ENCODE measurements at places on chromosomes 13 and 19.

DNA sequence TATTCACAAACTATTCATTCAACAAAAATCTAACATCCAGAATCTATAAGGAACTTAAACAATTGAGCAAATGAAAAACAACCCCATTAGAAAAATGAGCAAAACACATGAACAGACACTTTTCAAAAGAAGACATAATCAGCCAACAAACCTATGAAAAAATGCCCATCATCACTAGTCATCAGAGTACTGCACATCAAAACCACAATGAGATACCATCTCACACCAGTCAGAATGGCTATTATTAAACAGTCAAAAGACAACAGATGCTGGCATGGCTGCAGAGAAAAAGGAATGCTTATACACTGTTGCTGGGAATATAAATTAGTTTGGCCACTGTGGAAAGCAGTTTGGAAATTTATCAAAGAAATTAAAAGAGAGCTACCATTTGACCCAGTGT is 487.6 kb downstream of the GPC6 start:
- no peak for DNase-seq

DNA sequence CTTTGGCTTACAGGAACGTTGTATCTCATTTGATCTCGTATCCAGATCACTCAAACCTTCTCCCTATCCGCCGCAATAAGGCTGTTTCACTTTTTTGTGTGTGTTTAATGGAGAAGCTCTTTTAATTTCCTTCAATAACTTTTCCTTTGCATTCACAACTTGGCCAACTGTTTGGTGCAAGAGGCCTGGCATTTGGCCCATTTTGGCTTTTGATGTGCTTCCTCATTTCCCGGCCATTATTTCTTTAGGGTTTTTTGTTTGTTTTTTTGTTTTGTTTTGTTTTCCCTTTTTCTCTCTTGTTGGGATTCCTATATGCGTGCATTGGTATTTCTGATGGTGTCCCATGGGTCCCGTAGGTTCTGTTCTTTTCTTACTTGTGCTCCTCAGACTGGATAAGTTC is 6.1 kb upstream of the UPF3A start:
- no peak for DNase-seq

DNA sequence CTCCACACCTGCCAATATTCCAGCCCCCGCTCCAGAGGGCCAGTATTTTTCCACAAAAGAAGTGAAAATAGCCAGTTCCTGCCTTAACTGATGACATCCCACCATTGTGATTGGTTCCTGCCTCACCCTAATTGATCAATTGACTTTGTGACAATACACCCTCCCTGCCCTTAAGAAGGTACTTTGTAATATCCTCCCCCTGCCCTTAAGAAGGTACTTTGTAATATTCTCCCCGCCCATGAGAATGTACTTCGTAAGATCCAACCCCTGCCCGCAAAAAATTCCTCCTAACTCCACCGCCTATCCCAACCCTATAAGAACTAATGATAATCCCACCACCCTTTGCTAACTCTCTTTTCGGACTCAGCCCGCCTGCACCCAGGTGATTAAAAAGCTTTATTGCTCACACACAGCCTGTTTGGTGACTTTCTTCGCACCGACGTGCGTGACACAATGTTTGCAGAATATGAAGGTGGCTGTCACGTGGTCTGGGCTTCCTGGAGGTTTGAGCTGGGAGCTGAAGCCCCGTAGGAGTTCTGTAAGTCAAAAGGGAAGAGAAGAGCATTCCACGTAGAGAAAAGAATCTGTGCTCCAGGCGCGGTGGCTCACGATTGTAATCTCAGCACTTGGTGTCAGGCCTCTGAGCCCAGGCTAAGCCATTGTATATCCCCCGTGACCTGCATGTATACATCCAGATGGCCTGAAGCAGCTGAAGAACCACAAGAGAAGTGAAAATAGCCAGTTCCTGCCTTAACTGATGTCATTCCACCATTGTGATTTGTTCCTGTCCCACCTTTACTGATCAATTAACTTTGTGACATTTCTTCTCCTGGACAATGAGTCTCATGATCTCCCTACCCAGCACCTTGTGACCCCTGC is 6.2 kb upstream of the FUT3 start:
- DNase-seq, result no peak

DNA sequence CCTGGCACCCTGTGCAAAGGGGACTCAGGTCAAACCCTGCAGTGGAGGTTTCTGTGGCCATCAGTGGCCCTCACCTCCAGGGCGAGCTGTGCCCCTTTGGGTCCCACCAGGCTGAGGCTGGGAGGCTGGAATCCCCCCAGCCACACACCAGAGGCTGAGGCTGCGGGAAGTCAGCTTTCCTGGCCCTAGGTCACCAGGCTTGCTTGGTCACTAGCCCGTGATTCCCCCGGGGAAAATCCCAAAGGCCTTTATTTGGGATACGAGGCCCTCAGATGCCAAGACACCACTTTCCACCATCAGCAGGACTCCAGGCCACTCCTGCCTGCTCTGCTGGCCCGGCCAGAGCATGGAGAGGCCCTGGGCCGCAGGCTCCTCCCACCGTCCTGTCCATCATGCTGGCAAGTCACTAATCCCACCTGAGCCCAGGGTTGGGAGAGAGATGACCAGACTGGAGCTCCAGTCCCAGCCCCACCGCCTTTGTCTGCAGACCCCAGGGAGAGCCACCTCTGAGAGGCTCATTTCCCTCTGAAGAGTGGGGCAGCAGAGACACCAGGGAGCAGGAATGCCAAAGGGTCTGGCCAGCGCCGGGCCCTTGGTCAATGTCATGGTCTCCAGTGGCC is 4.7 kb downstream of the NKPD1 start:
- DNase-seq, result no peak

DNA sequence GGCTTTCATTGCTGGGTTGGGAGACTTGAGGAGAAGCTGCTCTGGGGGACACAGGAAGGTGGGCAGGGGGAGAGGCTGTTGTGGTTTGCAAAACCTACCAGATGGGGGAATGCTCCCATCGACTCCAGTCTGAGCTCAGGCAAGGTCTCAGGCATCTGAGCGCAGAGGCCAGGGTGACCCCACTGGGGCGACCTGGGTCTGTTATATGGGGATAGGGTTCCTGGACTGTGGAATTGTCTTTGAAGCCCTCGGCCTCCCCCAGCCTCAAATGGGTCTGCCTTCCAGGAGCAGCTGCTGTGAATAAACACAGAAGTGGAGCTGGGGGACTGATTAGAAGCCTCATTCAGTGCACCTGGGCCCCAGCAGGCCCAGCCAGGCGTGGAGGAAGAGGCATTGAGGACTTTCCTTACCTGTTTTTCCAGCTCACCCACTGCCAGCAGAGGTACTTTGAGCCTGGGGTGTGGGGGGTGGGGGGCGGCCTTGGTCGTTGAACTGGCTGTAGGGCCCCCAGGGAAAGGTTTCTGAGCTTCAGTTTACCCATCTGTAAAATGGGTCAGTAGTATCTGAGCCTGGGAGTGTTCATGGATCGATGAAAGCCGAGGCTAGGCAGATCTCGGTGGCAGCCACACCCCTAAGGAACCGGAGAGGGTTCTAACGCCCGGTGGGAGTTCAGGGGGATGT is 1.4 kb downstream of the CERS4 start:
- no peak for DNase-seq

Data from fibroblast of skin of left biceps (primary cell).